Activated naive CD8-positive, alpha-beta T cell treated with anti-CD3 and anti-CD28 coated beads, Interleukin-2, amount 10 ng/mL, durations not matched to agents 7 days and 5 days (primary cell): ENCODE measurements at places on chromosomes 6 and 20. TPM values are rescaled to one million over a fixed set of nuclear protein-coding genes. Genes with fewer than 3 reads are reported as not detected.

Gene KCNQ2
- total RNA-seq = 0.19 TPM

Gene TIAM2
- 5.2 TPM for total RNA-seq

Gene DEFB124
- not detected for total RNA-seq

Gene TP53TG5
- not detected for total RNA-seq

Gene NHSL1
- total RNA-seq = 0.44 TPM

Gene WFDC5
- not detected for total RNA-seq
